ENCODE measurements at places on chromosomes 16 and 17.

DNA sequence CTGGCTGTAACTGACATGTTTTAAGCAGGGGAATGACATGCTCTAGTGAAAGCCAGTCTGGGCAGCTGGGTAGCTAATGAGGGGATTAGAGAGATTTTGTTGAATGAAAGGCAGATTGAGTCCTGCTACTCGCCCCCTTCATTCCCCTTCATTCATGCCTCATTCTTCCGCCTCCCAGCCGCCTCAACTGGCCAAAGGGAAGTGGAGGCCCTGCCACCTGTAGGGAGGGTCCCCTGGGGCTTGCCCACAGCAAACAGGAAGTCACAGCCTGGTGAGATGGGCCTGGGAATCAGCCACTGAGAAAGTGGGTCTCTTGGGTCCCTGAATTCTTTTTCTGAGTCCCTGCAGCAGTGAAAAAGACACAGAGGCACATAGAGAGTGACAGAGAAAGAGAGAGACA, 1.1 kb upstream of the CD19 start:
- DNase-seq = no peak

- no peak for DNase-seq
These were observed 42.3 kb downstream of the SLC7A5 start for GRCh38 chr16:87826798-87827587.

- DNase-seq = no peak
These were observed 22.6 kb downstream of the CACNG4 start for GRCh38 chr17:66987059-66987616.

DNA sequence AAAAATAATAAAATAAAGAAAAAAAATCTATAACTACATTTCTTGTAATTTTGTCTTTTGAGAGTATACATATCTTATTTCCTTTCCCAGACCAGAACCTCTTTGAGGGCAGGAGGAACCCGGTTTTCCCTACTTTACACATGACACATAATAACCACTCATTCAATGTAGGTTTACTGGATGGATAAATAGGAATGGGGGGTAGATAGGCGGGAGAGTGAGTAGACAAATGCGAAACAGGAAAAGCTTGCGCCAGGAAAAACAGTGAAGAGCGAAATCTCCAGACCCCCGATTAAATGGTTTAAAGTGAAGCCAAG, 515 bp upstream of the GOSR2 start:
- no peak for DNase-seq

DNA sequence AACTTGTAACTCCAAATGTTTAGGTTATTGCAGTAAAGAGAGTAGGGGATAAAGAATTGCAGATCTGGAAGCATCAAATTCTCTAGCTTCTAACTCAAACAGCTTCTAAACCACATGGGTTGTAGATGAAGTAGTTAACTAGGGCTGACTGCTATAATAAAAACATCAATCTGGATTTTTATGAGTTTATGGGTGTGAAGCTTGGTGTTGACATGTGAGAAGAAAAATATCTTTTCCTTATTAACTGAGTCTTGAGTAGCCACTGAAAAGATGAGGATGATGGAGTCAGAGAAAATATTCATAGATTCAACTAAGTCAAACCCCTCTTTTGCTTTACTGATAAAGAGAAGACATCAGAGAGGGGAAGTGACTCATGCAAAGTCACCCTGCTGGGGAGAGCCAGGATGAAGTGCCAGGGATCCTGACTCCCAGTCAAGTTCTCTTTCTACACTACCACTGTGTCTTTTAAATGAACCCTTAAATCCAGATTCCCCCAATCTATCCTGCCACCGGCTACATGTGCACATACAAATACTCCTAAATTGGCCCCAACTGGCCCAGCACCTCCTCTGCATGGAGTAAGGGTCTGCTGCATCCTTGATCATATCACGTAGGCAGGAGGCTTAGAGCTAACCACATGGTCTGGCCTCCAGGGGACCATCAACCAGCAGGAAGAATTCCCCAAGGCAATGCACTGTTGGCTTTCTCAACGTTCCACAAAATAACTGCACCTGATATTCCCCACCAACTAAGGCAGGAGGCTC, 264.0 kb upstream of the CCL2 start:
- DNase-seq = no peak

DNA sequence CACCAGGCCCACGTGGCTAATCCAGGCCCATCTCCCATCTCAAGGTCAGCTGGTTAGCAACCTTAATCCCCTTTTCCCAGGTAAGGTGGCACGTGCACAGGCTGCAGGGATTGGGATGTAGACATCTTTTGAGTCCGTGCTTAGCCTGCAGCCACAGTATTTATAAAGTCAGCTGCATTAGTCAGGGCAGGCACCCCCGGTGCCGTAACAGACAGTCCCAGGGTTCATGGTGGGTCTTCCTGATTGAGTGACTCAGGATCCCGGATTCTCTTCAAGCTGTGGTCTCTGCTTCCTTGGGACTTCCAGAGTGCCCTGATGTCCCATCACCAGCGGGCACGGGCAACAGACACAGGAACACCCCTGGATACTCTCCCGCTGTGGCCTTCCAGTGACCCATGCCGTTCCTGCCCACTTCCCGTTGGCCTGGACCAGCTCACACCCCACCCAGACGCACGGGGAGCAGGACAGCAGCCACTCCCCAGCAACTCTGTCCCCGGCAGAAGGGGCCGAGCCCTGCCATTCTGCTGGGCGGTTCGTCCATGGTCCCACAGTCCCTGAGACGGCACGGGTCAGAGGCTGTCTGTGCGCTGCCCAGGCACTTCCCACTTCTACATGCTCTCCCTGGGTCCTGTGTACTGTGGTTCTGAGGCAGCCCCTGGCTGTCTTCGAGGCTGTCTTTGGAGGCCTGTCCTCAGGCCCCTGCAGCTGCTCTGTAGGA, 248.6 kb upstream of the GSE1 start:
- no peak for DNase-seq

Data from stimulated activated CD4-positive, alpha-beta T cell treated with anti-CD3 and anti-CD28 coated beads, Interleukin-4, amount 100 ng/mL, for 4 hours (primary cell).